ENCODE measurements at places on chromosomes 11 and 22. TPM values are rescaled to one million over a fixed set of nuclear protein-coding genes. Genes with fewer than 3 reads are reported as not detected.

Gene C11orf87
- not detected for total RNA-seq

- DNase-seq: no peak
These were observed 12.6 kb upstream of the GLYATL1 start for GRCh38 chr11:58926695-58927094.

- DNase-seq: no peak
These were observed 72.7 kb downstream of the RAB38 start for GRCh38 chr11:88102598-88102934.

DNA sequence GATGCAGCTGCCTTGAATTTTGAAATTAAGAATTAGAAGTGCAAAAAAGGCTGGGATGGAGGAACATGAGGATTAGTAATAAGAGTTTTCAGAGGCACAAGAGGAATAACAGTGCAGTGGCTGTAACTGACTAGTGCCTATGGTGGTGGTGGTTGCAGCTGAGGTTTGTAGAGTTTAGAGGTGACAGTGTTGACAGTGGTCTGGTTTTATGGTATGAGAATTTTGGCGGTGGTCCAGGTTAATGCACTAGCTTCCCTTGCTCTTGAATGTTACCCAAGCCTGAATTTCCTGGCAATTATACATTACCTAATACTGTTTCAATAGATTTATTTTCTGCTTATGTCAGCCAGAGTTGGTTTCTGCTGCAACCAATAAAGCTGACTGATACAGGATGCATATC lies 112.8 kb upstream of the C11orf87 start:
- peak; percentile 61 for DNase-seq

DNA sequence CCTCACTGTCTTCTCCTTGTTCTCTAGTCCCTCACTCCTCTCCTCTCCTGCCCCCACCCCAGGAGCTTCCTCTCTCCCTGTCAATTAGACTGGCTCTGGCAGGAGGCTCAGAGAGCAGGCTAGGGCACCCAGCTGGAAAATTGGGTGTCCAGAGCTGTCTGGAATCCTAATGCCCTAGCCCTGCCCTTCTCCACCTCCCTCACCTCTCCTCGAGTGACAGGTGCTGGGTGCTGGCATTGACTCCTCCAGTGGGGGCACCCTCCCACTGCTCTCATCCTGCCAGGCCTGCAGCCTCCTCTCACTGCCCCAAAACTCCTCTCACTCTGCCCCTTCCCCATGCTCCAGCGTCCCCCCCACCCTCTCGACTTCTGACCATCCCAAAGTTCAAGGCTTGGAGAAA lies 68.9 kb downstream of the CYTH4 start:
- no peak for DNase-seq

- peak; percentile 7 for DNase-seq
These were observed 1.9 kb downstream of the GRIA4 start for GRCh38 chr11:105611572-105612441.
